ENCODE measurements at places on chromosomes 7 and 10.
A peak's percentile ranks its signal among the peaks of the same experiment; 100 is the strongest.

- DNase-seq = no peak
Measured at GRCh38 chr7:38274927-38275620, 1.6 kb upstream of the TARP start.

- DNase-seq = no peak
Measured at GRCh38 chr7:98174334-98175259, 36.6 kb upstream of the BHLHA15 start.

- DNase-seq = no peak
Measured at GRCh38 chr7:127998671-127999070, 32.6 kb downstream of the LRRC4 start.

DNA sequence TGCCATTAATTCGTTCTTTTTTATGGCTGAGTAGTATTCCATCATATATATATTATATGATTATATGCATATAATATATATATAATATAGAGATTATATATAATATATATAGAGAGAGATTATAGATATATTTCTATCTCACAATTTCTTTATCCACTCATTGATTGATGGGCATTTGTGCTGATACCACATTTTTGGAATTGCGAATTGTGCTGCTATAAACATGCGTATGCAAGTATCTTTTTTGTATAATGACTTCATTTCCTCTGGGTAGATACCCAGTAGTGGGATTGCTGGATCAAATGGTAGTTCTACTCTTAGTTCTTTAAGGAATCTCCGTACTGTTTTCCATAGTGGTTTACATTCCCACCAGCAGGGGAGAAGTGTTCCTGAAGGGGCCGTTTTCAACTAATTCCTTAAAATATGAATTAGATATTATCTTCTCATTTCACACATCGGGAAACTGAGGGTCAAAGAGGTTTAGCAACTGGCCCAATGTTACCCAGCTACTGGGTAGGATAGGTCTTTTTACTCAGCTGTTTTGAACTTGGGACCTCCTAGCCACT lies 16.5 kb downstream of the NFE2L3 start:
- DNase-seq = no peak

GRCh38 chr7:84462259-84462658 lies 267.7 kb upstream of the SEMA3A start:
- DNase-seq = no peak

GRCh38 chr7:22563032-22563501 lies 63.1 kb upstream of the STEAP1B start:
- DNase-seq = no peak

DNA sequence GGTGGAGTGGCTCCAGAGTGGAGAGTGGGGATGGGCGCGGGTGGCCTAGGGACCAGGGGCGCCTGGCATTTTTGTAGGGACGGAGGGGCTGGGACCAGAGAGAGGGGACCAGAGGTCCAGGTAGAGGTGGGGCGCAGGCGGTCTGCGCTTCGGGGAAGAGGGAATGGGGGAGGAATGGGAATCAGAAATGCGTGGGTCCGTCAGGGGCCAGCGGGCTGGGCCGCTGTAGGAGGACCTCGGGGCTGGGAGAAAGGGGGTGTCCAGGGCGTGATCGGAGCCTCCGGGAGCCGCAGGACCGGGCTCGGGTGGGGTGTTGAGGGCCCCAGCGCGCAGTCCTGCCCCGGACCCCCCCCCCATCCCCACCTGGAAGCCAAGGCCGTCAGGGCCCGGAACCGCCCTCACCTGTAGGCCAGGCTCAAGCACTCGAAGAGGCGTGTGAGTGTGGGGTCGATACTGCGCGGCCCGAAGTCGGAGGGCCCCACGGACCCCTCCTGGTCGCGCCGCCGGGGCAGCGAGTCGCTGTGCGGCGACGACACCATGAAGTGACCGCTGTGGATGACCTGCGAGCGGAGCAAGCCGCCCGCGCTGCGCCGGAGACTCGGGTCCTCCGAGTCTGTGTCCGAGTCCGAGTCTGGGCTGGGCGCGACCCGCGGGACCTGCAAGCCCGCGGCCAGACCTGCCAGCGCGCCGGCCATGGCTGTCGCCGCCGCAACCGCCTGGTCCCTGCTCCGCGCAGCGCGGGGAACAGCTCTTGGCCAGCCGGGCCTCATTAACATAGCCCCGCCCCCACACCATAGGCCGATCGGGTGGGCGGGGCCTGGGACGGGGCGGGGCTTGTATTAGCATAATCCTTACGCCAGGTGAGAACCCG lies at the start of gene MLXIPL:
Gene MLXIPL, minus strand, starts transcription at position 725 of the 871 bp plus-strand sequence. Its CDS starts 30 bp downstream, at position 695.
- DNase-seq = peak; percentile 38

DNA sequence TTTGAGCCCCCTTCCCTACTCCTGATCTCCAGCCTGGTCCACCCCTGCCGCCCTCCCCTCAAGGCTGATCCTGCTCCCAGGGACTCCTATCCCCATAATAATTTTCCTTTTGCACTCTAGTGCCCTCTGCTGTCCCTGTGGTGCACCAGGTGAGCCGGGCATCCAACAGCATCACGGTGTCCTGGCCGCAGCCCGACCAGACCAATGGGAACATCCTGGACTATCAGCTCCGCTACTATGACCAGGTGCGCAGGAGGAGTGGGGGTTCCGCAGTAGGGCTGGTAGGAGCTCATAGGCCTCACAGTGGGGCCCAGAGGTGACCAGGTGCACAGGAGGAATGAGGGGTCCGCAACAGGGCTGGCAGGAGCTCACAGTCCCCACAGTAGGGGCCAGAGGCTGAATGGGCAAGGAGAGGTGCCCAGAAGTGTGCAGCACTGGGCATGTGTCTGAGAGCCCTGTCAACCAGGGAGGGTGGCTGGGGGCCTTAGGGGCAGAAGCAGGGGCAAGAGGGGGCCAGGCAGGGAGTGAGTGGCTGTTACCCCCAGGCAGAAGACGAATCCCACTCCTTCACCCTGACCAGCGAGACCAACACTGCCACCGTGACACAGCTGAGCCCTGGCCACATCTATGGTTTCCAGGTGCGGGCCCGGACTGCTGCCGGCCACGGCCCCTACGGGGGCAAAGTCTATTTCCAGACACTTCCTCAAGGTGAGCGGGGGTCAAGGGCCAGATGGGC lies 11.7 kb downstream of the EPHB6 start:
- no peak for DNase-seq

- no peak for DNase-seq
Measured at GRCh38 chr7:156759579-156760202, 119.1 kb downstream of the RNF32 start.

DNA sequence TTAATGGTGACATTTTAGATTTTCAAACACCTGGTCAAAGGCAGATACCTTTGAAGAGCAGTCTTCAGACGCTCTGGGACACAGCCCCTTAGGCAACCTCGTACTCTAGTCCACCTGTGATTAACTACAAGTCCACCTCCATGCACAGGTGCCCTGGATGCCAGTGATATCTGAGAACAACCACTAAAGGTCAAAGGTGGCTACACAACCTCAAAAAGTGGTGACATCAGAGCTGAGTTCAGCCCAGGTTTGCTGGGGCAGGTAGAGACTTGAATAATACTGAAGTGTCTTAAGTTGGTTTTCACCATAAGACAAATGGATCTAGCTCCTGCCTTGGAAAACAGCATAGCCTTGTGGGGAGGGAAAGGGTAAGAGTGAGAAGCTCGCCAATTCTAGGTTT lies 143.4 kb upstream of the ADO start:
- no peak for DNase-seq

- DNase-seq = no peak
Measured at GRCh38 chr7:87003872-87004798, 55.3 kb downstream of the ELAPOR2 start.

DNA sequence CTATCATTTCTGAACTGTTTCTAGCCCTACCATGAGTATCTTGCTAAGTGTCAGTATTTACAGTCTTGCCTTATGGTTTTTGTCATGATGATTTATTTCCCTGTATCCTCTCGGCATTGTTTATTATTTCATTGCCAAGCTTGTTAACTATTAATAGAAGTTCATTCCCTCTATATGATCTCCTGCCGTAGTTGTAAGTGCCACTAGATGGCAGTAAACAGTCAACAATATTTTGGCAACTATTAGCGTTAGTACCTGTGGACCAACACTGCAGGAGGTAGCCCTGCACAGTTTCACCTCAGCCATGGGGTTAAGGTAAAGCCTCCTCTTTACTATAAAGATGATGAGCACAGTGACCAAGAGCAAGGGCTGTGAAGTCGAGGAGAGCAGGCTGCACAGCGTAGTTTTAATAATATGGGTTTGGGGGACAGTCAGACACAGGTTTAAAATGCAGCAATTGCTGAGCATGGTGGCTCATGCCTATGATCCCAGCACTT lies 26.1 kb upstream of the CCNJ start:
- DNase-seq = peak; percentile 8

DNA sequence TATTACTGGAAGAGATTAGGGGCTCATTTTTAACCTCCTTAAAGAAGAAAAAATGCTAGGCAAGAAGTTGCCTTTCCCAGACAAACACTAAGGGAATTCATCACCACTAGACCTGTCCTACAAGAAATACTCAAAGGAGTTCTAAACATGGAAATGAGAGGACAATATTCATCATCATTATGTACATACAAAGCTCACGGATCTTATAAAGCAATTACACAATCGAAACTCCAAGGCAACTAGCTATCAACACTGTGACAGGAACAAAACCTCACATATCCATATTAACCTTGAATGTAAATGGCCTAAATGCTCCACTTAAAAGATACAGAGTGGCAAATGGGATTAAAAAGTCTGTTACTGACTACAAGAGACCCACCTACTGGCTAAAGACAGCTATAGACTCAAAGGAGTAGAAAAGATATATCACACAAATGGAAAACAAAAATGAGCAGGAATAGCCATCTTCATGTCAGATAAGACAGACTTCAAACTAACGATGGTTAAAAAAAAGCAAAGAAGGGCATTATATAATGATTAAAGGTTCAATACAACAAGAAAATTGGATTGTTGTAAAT lies 246.6 kb downstream of the ADRA2A start:
- no peak for DNase-seq

Data from T follicular helper cell (primary cell).